ENCODE measurements at places on chromosomes 3 and 15. TPM values are rescaled to one million over a fixed set of nuclear protein-coding genes. Genes with fewer than 3 reads are reported as not detected.

DNA sequence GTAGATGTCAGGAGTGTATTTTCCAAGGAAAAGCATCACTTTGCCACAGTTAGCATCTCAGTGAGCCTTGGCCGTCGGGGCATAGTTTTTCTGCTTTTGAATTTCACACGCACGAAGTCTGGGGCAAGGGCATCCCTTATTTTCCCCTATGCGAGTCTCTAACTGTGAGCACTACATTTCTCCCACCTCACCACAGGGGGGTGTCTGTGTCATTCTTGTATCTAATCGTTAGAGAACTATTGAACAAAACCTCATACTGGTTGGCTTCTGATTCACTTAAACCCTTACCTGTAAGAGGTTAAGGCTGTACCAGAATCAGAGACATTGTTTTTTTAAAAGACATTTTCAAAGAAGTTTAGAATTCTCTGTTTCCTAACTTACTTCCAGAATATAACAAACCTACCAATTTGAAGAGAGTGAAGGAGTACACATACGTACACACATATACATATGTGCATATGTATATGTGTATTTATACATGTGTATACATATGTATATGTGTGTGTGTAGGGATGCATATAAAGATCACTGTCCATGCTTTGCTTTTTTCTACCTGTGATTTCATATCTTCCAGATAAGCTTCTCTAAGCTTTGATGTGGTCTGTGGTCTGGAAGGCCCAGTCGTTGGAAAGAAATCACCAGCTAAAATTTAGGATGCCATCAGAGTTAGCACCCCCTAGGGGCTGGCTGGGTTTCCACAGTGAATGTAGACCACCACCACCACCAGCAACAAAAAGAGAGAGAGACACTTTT lies 49.4 kb downstream of the MYZAP start:
- no peaks in the 10 kb centered on the region for H3K4me1 ChIP-seq
- no peaks in the 10 kb centered on the region for H3K36me3 ChIP-seq
- no peak overlapping the region for H3K27ac ChIP-seq
- DNase-seq = no peak

DNA sequence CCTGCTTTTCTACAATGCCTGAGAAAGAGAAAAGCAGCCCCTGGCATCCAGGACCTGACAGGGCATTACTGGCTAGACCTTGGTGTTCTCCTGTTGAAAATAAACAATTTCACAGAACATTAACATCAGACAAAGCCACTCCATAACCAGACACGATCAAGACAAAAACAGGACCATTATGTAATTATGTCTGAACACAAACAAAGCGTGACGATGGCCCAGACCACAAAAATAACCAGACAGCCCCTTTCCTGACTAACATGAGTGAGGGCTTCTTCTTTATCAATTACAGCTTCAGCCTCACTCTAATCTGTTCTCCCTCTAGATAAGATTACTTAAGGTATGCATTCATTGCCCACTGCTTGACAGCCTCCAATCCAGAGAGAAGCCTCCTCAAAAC lies 172.7 kb upstream of the LMCD1 start:
- no peak for DNase-seq
- no peaks in the 10 kb centered on the region for H3K27me3 ChIP-seq
- H3K4me1 ChIP-seq = no peaks in the 10 kb centered on the region

- no peaks in the 10 kb centered on the region for H3K27me3 ChIP-seq
- DNase-seq = no peak
- H3K4me3 ChIP-seq = no peak overlapping the region
- no peaks in the 10 kb centered on the region for H3K4me1 ChIP-seq
These were observed 46.2 kb upstream of the TEX55 start for GRCh38 chr3:119099785-119100184.

Gene CNTN4
- total RNA-seq = 37.5 TPM

- no peaks in the 10 kb centered on the region for H3K36me3 ChIP-seq
- H3K4me1 ChIP-seq = no peaks in the 10 kb centered on the region
- no peak for DNase-seq
- no peak overlapping the region for H3K4me3 ChIP-seq
These were observed 331.7 kb downstream of the MAGI1 start for GRCh38 chr3:65706776-65707568.

DNA sequence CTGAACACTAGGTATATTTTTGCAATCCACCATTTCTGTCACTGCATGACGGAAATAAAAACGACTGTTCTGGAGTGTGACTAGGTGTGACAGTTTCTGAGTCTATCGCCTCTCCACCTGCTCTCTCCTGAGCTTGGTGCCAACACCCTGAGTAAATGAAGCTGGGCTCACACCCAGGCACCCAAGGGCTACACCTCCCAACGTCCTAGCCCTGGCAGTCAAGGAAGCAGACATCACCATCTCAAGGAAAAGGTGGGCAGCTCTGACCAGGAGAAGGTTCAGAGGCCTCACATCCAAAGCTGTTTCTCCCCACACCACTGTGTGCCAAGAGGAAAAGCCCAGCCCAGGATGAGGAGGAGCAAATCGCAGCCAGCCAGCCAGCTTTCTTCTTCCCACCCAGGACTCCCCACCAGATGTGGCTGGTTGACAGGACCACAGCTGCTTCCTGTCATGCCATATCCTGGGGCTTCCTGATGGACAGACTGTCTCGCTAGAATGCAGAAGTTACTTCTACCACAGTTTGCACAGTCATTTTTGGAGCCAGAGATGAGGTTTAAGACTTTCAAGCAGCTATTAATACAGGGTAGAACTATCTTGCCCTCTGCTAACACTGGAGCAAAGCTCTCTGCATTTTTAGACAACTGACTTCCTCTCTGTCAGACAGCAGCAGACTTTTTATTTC lies 3.3 kb downstream of the SCAMP2 start:
- peaks cover 40% of the 10 kb centered on the region for H3K4me1 ChIP-seq
- DNase-seq = peak; percentile 40
- no peaks in the 10 kb centered on the region for H3K36me3 ChIP-seq
- H3K27me3 ChIP-seq = no peaks in the 10 kb centered on the region
- peak overlapping the region; percentile 80 for H3K4me3 ChIP-seq
- H3K27ac ChIP-seq = peak overlapping the region; percentile 43

- no peaks in the 10 kb centered on the region for H3K36me3 ChIP-seq
- H3K27me3 ChIP-seq = no peaks in the 10 kb centered on the region
- peaks cover 81% of the 10 kb centered on the region for H3K4me1 ChIP-seq
- H3K27ac ChIP-seq = peak overlapping the region; percentile 87
- no peak overlapping the region for H3K4me3 ChIP-seq
These were observed 42.4 kb downstream of the AMOTL2 start for GRCh38 chr3:134331811-134332199.

Gene SAMD7
- total RNA-seq = not detected

Gene GUCA1C
- not detected for total RNA-seq

DNA sequence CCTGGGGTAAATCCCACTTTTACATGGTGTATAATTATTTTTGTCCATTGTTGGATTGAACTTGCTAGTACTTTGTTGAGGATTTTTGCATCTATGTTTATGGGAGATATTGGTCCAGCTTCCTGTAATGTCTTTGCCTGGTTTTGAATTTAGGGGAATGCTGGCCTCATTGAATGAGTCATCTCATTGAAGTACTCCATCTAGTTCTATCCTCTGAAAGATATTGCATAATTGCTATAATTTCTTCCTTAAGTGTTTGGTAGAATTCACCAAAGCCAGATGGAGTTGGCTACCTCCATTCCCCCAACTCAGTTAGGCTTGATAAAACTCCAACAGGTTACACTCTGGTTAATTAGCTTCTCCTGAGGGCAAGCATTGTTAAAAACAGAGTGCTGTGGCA lies 237.4 kb upstream of the TGFBR2 start:
- no peak overlapping the region for H3K27ac ChIP-seq
- no peak overlapping the region for H3K4me3 ChIP-seq
- no peaks in the 10 kb centered on the region for H3K4me1 ChIP-seq
- DNase-seq = no peak
- no peaks in the 10 kb centered on the region for H3K36me3 ChIP-seq
- H3K27me3 ChIP-seq = no peaks in the 10 kb centered on the region

DNA sequence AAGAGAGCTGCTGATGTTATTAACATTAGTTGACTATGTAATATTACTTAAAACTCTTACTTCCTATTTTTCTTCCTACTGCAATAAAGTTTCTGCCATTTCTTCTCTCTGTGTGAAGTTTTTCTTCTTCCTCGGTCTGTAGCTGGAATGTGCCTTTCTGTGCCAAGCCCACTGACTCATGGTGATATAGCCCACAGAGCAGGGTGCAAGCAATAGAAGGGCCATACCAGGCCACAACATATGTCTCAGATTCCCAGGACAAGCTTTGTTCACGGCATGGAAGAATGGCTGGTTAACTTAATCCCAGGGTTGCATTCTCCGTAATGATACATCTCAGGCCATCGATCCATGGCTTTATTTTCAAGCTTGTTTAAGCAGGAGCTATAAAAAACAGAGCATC lies 815.3 kb downstream of the TUSC7 start:
- no peaks in the 10 kb centered on the region for H3K27me3 ChIP-seq
- no peak overlapping the region for H3K27ac ChIP-seq
- no peaks in the 10 kb centered on the region for H3K4me1 ChIP-seq

DNA sequence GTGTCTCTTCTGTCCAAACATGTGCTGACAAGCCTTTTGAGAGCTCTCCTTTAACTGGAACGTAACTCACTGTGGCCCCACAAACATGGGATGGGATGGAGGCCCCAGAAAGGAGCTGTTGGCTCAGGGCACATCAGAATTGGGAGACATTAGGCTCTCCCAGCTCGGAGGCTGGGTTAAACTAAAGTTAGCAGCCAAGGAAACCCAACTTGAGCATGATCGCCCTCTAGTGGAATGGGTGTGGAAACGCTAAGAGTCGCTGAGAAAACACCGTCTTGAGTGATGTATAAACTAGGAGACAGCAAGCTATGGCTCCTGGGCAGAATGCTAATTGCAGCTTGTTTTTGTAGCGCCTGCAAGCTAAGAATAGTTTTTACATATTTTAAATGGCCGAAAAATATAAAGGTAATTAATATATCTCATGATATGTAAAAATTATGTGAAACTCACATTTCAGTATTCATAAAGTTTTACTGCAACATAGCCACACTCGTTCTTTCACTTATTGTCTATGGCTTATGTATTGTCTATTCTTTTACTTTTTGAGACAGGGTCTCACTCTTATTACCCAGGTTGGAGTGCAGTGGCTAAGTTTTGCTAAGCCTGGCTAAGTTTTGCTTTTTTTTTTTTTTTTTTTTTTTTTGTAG lies 138.8 kb upstream of the HACD2 start:
- peak overlapping the region; percentile 34 for H3K27ac ChIP-seq
- no peaks in the 10 kb centered on the region for H3K27me3 ChIP-seq
- H3K4me1 ChIP-seq = peaks cover 11% of the 10 kb centered on the region
- no peak overlapping the region for H3K4me3 ChIP-seq

Gene MESP2
- total RNA-seq = not detected

DNA sequence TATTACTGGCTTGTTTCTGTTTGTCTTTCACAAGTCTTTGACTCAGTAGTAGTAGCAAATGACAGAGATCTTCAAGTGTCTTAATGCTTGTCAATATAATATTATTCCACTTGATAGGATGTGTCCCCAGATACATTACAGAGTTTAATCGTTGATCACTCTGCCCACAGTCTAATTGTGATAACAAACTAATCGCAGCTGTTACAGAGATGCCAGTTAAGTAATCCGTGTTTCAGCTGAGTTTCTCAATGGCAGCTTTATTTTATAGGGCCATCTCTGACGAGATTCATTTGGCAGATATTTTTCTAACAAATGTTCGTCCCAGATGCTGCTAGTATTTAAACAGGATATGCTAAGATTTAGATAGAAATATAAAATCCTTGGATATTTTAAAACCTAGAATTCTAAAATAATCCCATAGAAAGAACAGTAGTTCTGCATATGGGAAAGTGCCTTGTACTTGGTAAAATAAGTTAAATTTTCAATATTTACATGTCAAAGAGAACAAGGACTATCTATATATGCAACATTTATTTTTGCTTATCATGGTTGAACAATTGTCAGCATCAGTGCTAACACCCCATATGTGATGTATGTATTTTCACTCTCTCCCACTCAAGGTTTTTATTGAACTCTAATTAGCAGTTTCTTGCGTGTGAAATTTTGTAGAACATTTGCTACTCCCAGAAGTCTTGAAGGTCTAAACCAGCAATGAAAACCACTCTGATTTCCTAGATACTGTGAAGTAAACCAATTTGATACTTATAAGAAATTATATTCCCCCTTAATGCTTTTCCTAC lies 185.5 kb downstream of the MBNL1 start:
- H3K4me3 ChIP-seq = no peak overlapping the region
- no peaks in the 10 kb centered on the region for H3K4me1 ChIP-seq
- peaks cover 53% of the 10 kb centered on the region for H3K36me3 ChIP-seq
- no peak for DNase-seq
- no peak overlapping the region for H3K27ac ChIP-seq

- no peaks in the 10 kb centered on the region for H3K4me1 ChIP-seq
- H3K36me3 ChIP-seq = no peaks in the 10 kb centered on the region
- no peak overlapping the region for H3K27ac ChIP-seq
- no peaks in the 10 kb centered on the region for H3K27me3 ChIP-seq
- H3K4me3 ChIP-seq = no peak overlapping the region
These were observed 764.8 kb upstream of the NR2F2 start for GRCh38 chr15:95565690-95566089.

DNA sequence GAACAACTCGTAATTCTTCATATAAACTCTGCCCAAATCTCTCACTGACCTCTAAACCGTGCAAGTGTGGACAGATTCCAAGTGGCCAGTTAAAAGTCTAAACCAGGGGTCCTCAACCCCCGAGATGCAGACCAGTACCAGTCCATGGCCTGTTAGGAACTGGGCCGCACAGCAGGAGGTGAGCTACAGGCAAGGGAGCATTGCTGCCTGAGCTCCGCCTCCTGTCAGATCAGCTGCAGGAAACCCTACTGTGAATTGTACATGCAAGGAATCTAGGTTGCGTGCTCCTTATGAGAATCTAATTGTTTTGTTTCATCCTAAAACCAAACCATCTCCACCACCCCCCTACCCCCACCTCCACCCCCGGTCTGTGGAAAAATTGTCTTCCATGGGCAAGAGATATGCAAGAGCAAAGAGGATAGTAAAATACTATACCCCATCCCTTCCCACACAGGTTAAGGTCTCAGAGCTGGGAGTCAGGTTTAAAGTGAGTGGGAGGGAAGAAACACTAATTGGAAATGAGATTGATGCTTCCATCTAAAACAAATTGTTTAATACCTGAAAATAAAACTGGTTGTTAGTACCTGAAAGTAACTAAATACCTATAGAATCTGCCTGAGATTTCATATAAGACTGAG lies 54.0 kb downstream of the POLQ start:
- H3K4me1 ChIP-seq = no peaks in the 10 kb centered on the region
- DNase-seq = no peak
- no peaks in the 10 kb centered on the region for H3K36me3 ChIP-seq
- H3K4me3 ChIP-seq = no peak overlapping the region
- no peaks in the 10 kb centered on the region for H3K27me3 ChIP-seq
- no peak overlapping the region for H3K27ac ChIP-seq

DNA sequence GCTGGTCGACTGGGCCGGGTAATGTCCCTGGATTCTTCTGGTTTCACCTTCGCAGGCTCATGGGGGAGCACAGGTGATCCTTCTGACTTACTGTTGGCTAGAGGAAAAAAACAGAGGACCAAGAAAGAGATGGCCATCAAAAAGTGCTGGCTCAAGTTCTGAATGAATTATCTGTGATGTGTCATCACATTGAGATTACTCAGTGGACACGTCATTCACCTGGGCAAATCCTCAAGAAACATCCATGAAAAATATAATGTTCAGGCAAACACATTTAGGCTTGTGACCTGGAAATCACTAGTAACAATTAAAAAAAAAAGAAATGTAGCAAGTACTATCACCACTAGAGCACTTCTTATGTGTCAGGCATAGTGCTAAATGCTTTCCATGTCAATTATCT lies 81.5 kb upstream of the SLC2A2 start:
- H3K27ac ChIP-seq = no peak overlapping the region
- no peaks in the 10 kb centered on the region for H3K27me3 ChIP-seq
- no peak overlapping the region for H3K4me3 ChIP-seq
- DNase-seq = no peak

- H3K27ac ChIP-seq = no peak overlapping the region
- no peaks in the 10 kb centered on the region for H3K4me1 ChIP-seq
- no peaks in the 10 kb centered on the region for H3K36me3 ChIP-seq
- DNase-seq = no peak
- no peak overlapping the region for H3K4me3 ChIP-seq
- no peaks in the 10 kb centered on the region for H3K27me3 ChIP-seq
These were observed 11.7 kb downstream of the GLYCTK start for GRCh38 chr3:52299247-52299878.

All from ascending aorta (tissue), 2 donors.